Gastroesophageal sphincter (tissue), 4 donors: ENCODE measurements at places on chromosomes 6 and 20. TPM values are rescaled to one million over a fixed set of nuclear protein-coding genes. Genes with fewer than 3 reads are reported as not detected.

The EYS gene
- total RNA-seq = not detected

The ESR1 gene
- 0.93 TPM for total RNA-seq

The TINAG gene
- not detected for total RNA-seq

The KIF3B gene
- total RNA-seq = 29.0 TPM

The SEMG1 gene
- total RNA-seq = not detected

The TPX2 gene
- total RNA-seq = 1.4 TPM

The LMBRD1 gene
- 58.3 TPM for total RNA-seq

The PLCB1 gene
- total RNA-seq = 75.1 TPM

The DCDC2 gene
- total RNA-seq = not detected

The SUMO4 gene
- total RNA-seq = 2.4 TPM

The WFDC5 gene
- total RNA-seq = not detected

The TGM3 gene
- total RNA-seq = 2.4 TPM

The NHLRC1 gene
- 0.62 TPM for total RNA-seq

The LST1 gene
- total RNA-seq = 7.7 TPM

The PCMT1 gene
- 117 TPM for total RNA-seq

The HLA-DOA gene
- 4.4 TPM for total RNA-seq

The TRIM38 gene
- total RNA-seq = 10.4 TPM

The CTCFL gene
- total RNA-seq = not detected

The ZDHHC14 gene
- total RNA-seq = 14.4 TPM

The MAS1 gene
- not detected for total RNA-seq

The TREML1 gene
- not detected for total RNA-seq

The SNAP91 gene
- total RNA-seq = 5.4 TPM

The GRM4 gene
- not detected for total RNA-seq

The GABRR1 gene
- total RNA-seq = not detected

The FITM2 gene
- total RNA-seq = 8.0 TPM

The CFAP206 gene
- not detected for total RNA-seq

The PIGU gene
- total RNA-seq = 11.8 TPM

The ENPP5 gene
- total RNA-seq = 1.5 TPM

The IL17F gene
- not detected for total RNA-seq

The LY6G6D gene
- total RNA-seq = not detected

The TXLNB gene
- 0.67 TPM for total RNA-seq

The CST4 gene
- not detected for total RNA-seq

The LYRM2 gene
- total RNA-seq = 20.3 TPM

The KIFC1 gene
- total RNA-seq = 0.67 TPM

The SAMD5 gene
- total RNA-seq = 0.99 TPM

The UNC5CL gene
- 1.2 TPM for total RNA-seq

The SLC22A23 gene
- total RNA-seq = 10.8 TPM

The SOX18 gene
- total RNA-seq = 4.4 TPM

The PNPLA1 gene
- total RNA-seq = not detected

The KCNS1 gene
- total RNA-seq = not detected

The TCF19 gene
- total RNA-seq = 5.9 TPM

The CTAGE9 gene
- not detected for total RNA-seq

The RBM39 gene
- 306 TPM for total RNA-seq

The OR2H1 gene
- not detected for total RNA-seq

The NPEPL1 gene
- 57.3 TPM for total RNA-seq

The F13A1 gene
- 303 TPM for total RNA-seq

The DZANK1 gene
- 1.9 TPM for total RNA-seq

The FGD2 gene
- 18.6 TPM for total RNA-seq

The TNF gene
- total RNA-seq = not detected

The OR2B6 gene
- not detected for total RNA-seq

The JPH2 gene
- total RNA-seq = 173 TPM

The SOX4 gene
- 4.6 TPM for total RNA-seq

The CLIC5 gene
- 4.4 TPM for total RNA-seq

The RAB44 gene
- total RNA-seq = 0.89 TPM

The MUC21 gene
- 0.13 TPM for total RNA-seq

The VAPB gene
- 37.0 TPM for total RNA-seq
